ENCODE measurements at places on chromosomes 7 and 10. TPM values are rescaled to one million over a fixed set of nuclear protein-coding genes. Genes with fewer than 3 reads are reported as not detected.

GRCh38 chr10:97023401-97024167 lies 162.2 kb downstream of the SLIT1 start:
- peak overlapping the region; percentile 92 for H3K27ac ChIP-seq
- peaks cover 2% of the 10 kb centered on the region for H3K27me3 ChIP-seq
- H3K36me3 ChIP-seq: no peaks in the 10 kb centered on the region
- DNase-seq: no peak
- peaks cover 7% of the 10 kb centered on the region for H3K4me1 ChIP-seq

- no peak for DNase-seq
- H3K36me3 ChIP-seq: no peaks in the 10 kb centered on the region
- H3K27ac ChIP-seq: no peak overlapping the region
- no peaks in the 10 kb centered on the region for H3K4me1 ChIP-seq
These were observed 40.4 kb downstream of the AP5Z1 start for GRCh38 chr7:4815609-4816418.

GRCh38 chr7:51308265-51308664 lies 8.3 kb downstream of the COBL start:
- H3K4me1 ChIP-seq: no peaks in the 10 kb centered on the region
- H3K27ac ChIP-seq: no peak overlapping the region
- no peak overlapping the region for H3K4me3 ChIP-seq

GRCh38 chr7:2126621-2127020 lies 106.1 kb downstream of the MAD1L1 start:
- DNase-seq: no peak
- peaks cover 8% of the 10 kb centered on the region for H3K36me3 ChIP-seq
- no peaks in the 10 kb centered on the region for H3K4me1 ChIP-seq
- H3K27me3 ChIP-seq: no peaks in the 10 kb centered on the region

HOXA13 gene
- not detected for total RNA-seq

HTRA1 gene
- 23.1 TPM for total RNA-seq

MLXIPL gene
- total RNA-seq: not detected
